ENCODE measurements at places on chromosomes 5 and 9.

DNA sequence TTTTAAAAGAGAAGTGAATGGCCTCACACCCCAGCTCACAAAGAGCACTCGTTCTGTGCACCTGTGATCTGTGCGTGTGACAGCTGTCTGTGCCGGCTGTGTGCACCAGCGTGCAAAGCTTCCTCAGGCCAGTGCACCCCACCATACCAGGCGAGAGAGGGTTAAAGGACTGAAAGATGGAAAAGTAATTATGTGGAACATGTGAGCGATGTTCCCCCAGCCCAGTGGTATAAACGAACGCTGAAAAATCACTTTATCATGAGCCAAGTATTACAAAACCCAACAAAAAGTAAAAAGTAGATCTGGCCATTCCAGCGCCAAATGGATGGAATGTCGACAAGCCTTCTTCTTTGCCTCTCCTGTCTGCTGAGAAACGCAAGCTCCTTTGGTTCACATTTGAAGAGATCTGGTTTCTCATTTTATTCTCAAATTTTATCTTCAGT is 53.7 kb downstream of the IPPK start:
- DNase-seq = no peak

DNA sequence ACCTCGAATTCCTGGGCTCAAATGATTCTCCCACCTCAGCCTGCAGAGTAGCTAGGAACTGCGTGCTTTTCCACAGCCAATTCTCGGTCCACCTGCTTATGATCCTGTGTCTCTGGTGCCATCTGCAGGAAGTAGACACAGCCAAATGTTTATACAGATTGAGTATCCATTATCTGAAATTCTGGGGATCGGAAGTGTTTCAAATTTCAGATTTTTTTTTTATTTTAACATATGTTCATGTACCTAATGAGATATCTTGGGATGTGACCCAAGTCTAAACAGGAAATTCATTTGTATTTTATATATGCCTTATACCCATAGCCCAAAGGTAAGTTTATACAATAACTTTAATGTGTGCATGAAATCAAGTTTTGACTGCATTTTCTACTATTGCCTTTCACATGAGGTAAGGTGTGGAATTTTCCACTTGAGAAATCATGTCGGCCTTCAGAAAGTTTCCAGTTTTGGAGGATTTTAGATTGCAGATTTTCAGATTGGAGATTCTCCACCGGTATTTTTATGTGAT is 89.5 kb downstream of the ESM1 start:
- DNase-seq = peak; percentile 88

DNA sequence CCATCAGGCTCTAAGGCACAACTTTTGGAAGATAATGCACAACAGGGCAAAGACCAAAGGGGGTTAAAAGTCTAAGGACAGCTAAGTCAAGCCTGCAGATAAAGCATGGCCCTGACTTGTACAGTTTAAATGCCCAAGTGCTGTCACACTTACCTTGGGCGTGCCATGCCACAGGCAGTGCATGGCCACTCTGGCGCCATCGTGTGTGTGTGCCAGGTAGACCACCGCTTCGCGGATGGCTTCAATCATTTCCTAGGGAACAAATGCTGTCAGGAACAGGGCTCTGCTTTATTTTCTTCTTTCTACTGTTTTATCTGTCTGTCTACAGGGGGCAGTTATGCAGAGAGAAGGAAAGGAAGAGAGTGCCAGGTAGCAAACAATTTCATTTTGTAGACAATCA is 19.3 kb downstream of the PUM3 start:
- DNase-seq = peak; percentile 22

GRCh38 chr5:142439207-142439860 is 114.5 kb upstream of the SPRY4 start:
- no peak for DNase-seq

DNA sequence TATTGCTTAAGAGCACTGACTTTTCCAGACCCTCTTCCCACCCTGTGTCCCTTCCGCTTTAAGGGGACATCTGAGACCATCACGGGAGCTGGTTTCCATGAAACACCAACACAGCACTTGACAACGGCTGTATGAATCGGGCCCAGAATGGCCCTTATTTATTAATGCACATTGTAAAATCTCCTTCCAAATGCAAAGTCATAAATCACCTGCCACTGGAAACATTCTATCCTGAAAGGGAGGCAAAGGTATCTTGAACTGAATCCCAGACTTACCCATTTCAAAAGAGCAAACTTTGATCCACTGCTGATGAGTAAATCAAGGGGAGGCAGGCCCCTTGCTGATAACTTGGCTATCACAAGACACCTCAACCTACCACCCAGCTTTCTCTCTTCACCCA is 37.4 kb downstream of the SHB start:
- DNase-seq = no peak

DNA sequence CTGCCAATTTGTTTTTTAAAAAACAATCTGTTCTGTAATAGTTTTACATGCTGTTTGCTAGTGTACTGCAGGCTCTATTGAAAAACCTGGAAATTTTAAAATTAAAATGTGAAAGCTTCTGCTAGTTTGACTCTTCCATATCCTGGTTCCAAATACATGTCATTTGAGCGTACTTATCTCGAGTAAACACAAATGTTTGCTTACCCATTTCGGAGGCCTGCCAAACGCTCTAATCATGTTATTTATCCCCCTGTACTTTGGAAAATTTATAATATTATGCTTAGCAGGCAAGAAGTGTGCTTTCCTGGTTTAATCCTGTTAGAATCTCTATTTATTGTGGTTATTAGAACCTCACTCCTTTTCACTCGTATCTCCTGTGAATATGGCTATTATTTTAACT is 476.8 kb upstream of the CYLC2 start:
- no peak for DNase-seq
